Activated CD4-positive, alpha-beta T cell treated with anti-CD3 and anti-CD28 coated beads, Interleukin-2, amount 10 ng/mL, durations not matched to agents 7 days and 5 days (primary cell): ENCODE measurements at places on chromosomes 13 and 19.

DNA sequence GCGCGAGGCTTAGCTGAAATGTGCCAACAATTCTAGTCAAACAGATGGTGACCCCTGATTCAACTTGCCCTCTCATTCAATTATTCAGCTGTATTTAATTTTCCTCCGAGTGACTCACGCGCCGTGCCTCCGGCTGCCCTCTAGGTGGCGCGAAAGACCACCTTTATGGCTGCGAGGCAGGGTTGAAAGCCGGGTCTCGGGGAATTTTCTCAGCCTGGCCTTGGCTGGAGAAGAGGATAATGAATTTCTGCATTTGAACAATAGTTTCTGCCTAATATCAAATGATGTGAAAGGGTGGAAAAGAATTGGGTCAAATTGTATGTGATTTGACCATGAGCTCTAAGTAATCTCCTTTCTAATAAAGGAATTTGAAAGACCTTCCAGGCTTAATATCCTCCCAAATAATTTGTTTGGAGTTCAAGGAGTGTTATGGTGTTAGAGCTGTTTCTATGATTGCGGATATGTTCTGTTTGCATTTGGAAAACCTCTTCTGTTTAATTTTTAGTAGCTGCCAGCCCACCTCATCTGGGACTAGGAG lies 310.9 kb downstream of the ZNF536 start:
- peak; percentile 49 for DNase-seq

DNA sequence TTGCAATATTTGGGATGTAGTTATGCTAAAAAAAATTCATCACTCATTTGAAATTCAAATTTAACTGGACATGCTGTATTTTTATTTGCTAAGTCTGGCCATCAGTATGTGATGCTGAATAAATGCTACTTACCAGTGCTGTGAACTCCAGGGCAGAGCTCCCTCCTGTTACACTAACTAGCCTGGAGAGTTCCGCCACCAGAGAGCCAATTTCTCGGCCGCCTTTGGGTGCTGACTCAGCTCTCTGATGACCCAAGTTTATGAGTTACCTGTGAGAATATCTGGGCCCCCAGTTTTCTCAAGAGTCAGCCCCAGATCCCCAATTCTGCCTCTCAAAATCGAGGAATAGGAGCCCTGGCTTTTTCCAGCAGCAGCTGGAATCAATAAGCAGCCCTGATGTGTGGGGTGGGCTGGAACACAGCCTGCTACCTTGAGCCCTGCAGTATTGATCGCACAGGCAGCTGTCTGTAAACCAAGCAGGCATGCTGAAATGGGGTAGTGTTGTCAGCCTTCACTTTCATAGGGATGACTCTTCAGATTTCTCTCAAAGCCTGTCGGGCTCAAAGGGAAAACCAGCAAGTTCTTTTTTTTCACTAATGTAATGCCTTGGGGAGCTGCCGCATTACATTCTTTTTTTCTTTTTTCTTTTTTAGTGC lies 113.7 kb downstream of the DNAJC15 start:
- no peak for DNase-seq

DNA sequence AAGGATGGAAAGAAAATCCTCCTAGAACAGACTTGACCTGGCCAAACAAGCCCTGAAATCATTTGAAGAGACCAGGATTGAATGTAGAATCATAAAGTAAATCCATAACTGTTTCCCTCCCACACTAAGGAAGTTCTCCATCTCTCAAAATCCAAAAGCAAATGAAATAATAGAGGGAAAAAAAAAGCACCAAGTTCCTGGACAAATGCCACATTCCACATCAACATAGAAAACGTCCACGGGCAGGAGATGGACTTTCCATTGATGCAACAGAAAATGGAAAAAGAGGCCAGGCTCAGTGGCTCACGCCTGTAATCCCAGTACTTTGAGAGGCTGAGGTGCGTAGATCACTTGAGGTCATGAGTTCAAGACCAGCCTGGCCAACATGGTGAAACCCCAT lies 56.2 kb downstream of the INSR start:
- DNase-seq, result no peak

DNA sequence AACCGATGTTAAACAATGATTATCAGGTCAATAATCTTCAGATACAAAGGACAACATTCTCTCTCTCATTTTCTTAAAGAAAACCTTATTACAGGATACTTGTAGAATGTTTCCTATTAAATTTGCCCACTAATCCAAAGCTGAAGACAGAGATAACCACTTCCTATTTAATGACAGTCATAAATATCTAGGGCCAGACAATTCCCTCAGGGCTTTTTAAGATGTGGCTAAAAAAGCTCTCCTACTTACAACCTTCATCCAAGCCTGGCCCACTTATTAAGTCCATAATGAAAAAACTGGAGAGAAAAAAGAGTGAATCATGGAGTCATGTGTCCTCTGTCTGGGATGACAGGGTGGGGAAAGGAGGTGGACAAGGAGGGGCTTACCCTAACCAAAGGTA lies 235.9 kb downstream of the KLF12 start:
- DNase-seq, result no peak

DNA sequence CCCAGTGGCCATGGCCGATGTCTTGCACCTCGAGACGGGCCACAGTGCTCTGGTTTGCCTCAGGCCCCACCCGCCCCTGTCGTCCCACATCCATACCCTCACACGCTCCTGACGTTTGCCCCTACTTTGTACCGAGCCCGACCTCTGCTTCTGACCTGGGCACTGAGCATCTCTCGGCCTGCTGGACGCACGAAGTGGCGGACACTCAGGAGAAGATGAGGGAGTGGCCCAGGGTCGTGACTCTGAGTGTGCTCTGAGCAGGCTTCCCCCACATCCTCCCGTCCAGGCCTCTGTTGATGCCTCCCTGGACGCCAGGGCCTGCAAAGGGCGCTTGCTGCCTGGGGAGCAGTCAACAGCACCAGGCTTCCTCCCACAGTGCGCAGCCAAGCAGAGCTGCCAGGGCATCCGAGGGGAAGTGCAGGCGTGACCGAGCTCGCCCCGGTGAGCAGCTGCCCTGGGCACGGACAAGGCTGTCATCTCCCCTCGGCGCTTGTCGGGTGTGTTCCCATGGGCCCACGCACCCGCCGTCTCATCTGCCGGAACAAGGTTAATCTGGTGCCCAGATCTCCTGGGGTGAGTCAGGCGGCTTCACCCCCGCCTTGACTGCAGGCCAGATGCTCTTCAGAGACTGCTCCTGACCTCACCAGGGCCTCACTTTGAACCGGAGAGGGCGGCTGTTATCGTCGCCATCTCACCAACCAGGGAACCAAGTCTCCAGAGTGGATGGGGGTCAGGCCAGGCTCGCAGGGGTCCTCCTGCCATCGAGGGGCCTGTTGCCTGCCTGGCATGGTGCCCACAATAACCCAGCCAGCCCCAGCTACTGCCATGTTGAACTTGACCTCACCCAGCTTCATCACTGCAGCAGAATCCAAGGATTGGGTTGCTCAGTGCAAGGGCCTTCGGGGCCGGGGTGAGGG lies 27.2 kb downstream of the COMP start:
- no peak for DNase-seq

DNA sequence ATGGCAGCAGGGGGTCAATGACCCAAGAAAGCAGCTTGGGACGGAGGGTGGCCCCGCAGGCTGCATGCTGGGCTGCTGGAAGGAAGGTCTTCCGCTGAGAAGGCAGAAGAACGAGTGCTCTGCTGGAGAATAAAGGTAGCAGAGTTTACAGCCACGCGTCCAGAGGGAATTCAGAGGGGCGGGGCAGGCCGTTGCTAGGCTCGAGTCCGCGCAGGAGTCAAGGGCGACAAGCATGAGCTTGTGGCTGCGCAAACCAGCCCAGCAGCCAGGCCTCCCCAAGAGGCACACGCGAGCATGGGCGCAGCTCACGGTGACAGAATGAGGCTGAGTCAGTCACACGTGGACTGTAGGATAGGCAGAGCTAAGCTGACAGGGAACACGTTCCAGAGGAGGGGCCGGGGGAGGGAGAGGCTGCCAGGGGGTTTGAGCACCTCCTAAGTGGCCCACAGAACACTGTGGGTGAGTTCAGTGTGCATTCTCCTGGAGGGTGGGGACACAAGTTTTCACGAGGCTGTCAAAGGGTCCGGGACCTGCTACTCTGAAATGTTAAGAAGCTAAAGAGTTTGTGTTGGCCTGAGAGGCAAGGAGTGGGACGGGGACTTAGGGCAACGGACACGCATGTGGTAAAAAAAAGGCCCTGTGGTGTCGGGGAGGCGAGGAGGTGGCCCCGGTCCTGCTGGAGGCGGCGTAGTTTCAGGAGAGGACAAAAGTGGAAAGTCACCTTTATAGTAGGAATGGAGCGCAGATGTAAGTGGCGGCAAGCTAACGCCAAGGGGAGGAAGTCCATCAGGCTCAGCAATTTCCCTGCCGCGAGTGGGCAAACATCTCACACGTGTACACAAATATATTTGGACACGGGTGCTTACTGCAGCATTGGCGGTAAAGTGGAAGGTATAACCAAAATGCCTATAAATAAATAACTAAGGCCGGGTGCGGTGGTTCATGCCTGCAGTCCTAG lies 17.7 kb downstream of the RFX2 start:
- no peak for DNase-seq

GRCh38 chr13:109812382-109812781 lies 26.0 kb upstream of the IRS2 start:
- DNase-seq, result no peak

DNA sequence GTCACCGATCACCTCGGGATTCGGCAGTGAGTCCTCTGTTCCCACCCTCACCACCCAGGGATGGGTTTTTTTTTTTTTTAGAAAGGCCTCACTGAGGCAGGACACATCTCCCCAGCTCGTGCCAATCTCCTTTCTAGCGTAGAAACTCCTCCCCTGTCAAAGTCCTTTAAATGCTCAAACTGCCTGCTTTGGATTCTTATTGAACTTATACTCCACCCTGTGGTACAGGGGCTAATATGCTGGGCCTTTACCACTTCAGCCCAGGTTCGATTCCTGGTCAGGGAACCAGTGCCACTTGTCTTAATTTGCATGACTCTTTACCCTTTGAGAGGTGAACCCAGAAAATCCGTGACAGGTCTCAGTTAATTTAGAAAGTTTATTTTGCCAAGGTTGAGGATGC lies 8.3 kb upstream of the ZNF14 start:
- DNase-seq, result no peak

GRCh38 chr13:99585609-99586008 lies 84.3 kb downstream of the TM9SF2 start:
- no peak for DNase-seq

DNA sequence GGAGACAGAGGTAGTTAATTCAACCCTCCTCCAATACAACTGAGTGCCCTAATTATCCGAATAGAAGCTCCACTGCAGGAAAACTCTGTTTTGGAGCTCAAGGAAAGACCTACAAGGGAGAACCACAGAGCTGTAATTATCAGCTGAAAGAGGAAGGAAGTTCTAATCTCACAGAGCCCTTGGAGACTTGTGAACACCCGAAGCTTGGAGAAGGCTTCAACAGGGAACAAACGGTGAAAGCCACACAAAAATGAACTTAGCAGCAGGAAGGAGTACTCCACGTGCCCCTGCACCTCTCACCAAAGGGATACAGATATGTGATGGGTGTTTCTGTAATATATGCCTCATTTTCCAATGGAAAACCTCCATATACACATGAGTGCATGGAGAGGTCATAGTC lies 61.1 kb downstream of the IRS2 start:
- no peak for DNase-seq

- DNase-seq, result no peak
These were observed 403.5 kb downstream of the FGF9 start for GRCh38 chr13:22074403-22074802.

- DNase-seq, result no peak
These were observed 94.3 kb upstream of the IRS2 start for GRCh38 chr13:109880371-109881346.

DNA sequence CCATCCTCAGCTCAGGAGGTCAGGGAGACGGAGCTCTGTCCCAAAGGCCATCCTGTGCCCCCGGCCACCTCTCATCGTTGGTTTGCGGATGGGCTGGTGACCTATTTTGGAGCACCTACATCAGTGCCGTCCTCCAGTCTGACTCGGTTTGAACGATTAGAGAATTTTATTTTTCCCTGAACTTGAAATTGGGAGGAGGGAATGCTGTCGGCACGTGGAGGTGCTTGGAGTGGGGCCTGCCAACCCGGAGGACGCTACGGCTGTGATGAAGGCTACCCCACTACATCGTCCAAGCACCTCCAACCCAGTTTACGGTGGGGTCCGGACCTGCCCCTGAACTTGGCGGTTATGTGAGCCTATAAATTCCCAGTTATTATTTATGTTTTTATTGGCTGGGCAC lies 3.0 kb upstream of the ZNF554 start:
- DNase-seq, result no peak

DNA sequence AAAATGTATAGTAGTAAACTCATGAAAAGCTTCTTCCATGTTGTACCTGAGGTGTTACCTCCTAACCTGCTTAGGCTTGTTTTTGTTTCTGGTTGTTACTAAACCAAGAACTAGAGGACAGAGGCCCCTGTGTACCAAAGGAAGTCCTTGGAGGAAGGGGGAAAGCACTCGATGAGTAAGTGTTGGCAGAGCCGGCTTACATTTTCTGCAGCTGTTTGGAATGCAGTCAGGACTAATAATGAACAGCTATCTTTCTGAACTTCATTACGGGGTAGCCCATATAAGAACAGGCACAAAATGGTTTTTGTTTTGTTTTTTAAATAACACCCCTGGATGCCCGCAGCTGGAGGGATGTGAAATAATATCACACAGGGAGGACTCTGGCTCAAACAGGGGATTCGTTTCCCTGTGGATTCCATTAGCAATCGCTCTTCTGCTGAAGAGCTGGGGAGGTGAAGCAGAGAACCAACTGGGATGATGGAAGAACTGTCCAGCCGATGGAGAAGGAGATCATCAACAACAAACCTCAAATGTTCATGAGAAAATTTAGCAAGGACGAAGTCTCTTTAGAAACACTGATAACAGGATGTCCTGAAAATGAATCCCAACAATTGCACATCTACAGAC lies 214.2 kb upstream of the MAB21L1 start:
- no peak for DNase-seq

DNA sequence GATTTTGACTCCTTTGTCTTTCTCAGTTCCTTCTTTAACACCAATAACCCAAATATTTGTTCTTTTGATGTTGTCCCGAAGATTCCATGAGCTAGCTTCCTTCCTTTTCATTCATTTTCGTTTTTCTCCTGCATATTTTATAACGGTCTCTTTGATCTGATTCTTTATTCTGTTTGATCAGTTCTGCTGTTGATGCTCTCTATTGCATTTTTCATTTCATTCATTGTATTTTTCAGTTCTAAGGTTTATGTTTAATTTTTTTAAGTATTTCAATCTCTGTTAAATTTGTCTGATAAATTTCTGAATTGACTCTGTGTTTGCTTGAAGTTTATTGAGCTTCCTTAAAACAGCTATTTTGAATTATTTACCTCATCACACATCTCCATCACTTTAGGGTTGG lies 68.4 kb upstream of the LRCH1 start:
- no peak for DNase-seq

DNA sequence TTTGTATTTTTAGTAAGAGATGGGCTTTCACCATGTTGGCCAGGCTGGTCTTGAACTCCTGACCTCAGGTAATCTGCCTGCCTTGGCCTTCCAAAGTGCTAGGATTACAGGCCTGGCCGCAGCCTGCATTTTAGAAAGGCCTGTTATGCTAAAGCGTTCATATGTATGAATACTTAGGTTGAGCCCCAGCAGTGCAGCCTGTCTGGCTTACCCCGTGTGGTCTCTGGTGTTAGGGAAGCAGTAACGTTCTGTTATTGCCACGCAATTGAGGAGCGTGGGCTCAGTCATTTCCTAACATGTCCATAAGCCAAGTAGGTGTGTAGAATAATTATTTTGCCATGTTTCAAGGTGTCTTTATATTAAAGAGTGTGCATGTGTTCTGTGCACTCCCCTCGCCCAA lies 14.3 kb downstream of the HNRNPM start:
- no peak for DNase-seq
